AG09319 (cell line): ENCODE measurements at places on chromosomes 12 and 14.

GRCh38 chr12:75579552-75579951, 68.1 kb upstream of the KRR1 start:
- DNase-seq = no peak

DNA sequence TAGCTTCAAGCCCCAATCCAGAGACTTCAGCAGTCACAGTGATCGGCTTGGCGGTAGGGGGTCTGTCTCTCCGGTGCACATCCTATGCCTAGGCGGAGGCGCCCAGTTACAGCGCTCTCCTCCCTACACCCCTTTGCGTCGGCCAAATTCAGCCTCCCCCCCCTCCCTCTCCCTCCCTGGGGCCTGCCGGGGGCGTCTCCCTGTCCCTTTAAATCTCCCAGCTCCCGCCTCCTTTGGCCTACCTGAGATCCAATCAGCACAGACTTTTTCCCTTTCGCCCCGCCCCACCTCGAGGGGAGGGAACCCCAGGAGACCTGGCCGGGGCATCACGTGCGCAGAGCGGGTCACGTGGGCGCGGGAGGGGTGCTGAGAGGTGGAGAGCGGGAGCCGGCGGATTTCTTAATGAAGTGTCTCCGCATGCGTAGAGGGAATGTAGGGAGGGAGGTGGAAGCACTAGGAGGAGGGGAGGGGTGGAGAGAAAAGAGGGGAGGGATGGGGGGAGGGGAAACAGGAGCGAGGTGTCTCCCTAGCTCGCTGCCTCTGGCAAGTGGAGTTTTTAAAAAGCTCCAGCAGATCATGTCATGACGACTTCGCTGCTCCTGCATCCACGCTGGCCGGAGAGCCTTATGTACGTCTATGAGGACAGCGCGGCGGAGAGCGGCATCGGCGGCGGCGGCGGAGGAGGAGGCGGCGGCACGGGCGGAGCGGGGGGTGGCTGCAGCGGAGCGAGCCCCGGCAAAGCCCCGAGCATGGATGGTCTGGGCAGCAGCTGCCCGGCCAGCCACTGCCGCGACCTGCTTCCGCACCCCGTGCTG, at the start of gene HOXC13:
Gene HOXC13, plus strand, starts transcription at position 506 of the 815 bp plus-strand sequence. Its CDS starts 76 bp downstream, at position 582.
- DNase-seq = no peak

DNA sequence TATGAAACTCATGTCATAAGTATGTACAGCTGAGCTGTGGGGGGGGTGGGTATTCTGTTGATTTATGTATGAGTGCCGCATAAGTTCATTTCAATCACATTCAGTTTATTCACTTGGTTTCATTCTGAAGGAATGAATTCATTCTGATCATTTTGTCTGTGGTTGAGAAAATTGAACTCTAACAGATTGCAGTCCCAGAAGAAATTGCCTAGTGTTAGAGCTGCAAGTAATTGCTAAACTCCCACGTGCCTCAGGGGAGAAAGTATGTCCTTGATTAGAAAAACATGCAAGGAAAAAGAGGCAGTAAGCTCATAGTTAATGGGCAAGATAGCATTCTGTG, 442.4 kb upstream of the MGAT4C start:
- peak; percentile 59 for DNase-seq

GRCh38 chr12:127162307-127162706, 1104.7 kb upstream of the TMEM132C start:
- no peak for DNase-seq

DNA sequence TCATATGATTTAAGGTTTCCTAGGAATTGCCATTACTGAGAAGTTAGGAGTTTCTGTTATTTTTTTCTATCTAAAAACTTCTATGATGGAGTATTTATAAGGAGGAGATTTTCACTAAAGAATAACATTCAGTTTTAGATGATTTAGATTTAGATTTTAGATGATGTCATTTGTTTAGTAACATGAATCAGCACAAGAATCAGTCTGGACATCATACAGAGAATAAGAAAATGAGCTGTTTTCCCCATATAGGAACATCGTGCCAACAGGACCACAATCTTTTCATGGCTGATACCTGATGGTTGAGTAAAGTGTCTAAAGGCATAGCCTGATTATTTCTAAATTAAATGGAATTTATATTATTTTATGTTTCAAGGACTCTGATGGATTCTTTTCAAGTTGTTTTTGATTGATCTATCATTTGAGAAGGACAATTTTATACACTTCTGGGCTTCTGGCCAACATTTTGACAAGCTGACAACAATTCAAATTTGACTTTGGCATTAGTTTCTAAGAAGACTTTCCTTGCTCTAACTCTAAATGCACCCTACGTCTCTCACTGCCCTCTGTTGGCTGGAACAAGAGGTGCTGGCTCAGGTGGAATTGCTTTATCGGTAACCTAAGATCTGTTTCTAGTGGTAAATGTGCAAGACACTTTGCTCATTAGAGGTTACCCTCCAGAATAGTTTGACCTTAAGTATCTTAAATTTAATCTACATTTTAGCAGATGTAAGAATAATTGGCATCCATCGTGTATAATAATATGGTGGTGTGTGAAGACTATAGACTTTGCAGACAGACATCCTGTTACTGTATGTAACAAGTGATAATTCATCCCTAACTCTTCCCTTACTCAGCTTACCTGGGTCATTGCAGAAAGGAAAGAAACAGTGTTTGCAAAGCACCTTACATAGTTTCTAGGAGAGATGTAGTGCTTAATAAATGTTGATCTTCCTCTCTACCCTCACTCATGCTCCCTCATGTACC, 42.8 kb upstream of the CPSF6 start:
- DNase-seq = no peak

DNA sequence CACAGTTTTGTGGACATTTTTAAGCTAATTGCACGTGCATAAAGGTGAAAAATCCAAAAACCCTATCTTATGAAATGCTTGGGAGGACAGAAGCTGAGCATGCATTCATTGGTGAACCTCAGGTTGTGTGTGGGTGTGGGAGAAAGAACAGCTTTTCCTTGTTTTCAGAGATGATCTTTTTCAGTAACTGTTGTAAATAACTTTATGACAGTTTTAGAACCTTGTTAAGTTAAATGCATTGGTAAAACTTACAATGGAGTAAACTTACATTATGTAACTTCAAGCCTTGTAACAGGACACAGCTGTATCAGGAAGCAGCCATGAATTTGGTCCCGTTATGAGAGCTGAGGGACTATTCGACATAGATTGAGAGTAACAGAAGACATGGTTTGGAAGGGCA, 587.4 kb downstream of the GALC start:
- no peak for DNase-seq

GRCh38 chr14:77309131-77309530, 11.6 kb downstream of the POMT2 start:
- DNase-seq = no peak

DNA sequence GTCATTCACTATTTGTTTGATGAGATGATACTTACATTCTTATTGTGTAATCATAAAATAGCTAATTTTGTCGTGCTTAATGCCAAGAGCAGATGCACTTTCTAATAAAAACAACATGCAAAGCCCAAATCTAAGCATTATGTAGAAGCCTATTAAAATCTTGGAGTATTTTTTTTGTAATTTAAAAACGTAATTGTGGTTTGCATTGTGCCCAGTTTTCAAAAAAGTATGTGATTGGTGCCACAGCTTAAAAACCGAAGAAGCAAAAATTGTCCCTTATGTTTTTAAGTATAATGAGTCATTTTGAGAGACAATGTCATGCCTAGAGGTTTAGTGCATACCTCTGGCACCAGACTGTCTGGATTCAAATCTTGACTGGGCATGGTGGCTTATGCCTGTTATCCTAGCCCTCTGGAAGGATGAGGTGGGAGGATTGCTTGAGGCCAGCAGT, 464.8 kb upstream of the RGS6 start:
- DNase-seq = no peak

GRCh38 chr12:94644141-94644979, 6.0 kb downstream of the TMCC3 start:
- DNase-seq = peak; percentile 20

DNA sequence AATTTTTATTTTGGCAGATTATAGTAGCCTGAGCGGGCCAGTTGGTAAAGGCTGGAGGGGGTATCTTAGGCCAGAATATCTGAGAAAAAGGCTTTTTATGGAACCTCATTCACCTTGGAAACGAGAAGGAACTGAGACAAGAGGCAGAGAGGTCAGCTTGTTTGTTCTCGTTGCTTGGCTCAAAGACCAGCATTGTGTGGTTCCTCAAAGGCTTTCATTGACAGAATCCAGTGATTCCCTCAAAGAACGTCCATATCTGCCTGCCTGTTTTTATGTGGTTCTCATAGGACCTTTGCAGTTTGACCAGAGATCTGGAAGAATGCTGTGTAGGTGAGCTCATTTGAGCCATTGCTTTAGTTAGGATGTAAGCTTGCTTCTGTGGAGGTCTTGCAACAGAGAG, 117.3 kb downstream of the CFAP54 start:
- DNase-seq = no peak

- DNase-seq = no peak
These were observed 322.3 kb downstream of the DUSP6 start for GRCh38 chr12:89029961-89030360.

GRCh38 chr12:132506328-132507160, 16.6 kb downstream of the FBRSL1 start:
- peak; percentile 10 for DNase-seq

- DNase-seq = no peak
These were observed 56.6 kb downstream of the TRPV4 start for GRCh38 chr12:109776624-109777023.

GRCh38 chr12:15530361-15530760, 208.1 kb downstream of the PTPRO start:
- DNase-seq = no peak

- DNase-seq = no peak
These were observed 53.6 kb upstream of the EIF5 start for GRCh38 chr14:103280278-103280928.

DNA sequence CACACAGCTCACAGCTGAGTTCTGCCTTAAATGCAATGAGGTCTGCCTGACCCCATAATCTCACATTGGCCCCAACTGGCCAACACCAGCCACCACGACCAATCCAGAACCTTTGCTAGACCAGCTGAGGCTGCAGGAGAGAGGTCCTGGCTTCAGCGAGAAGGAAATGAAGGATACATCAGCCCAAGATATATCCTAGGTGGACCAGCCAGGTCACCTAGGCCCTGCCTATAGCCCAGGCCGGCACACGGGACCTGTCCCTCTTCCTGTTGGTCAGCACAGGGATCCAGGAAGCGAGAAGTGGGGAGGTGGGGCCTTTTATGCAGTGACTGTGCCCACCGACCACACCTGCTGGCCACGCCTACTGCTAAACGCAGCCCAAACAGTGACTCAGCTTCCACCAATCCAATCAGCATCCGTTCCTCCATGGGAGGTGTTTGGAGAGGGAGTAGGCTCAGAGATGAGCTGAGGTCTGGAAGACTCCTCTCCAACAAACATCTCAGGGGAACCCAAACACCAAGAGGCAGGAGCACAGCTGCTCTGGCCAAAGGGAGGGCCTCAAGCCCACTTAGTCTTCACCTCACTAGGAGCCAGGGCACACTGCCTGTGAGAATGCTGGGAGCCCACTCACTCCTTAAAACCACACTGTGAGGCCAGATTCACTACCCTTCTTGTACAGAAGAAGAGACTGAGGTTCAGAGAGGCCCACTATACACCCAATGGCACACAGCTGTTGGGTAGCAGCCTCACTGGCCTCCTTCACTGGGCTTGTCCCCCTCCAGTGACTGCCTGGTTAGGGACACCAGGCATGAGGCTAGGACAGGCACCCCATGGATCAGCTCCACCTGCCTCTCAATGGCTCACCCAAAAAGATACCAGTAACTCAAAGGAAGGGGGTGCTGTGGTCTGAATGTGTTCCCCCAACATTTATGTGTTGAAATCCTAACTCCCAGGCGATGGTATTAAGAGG, 51.3 kb upstream of the PPP2R5C start:
- no peak for DNase-seq

- peak; percentile 85 for DNase-seq
These were observed 61.2 kb upstream of the STXBP6 start for GRCh38 chr14:25111061-25111601.

DNA sequence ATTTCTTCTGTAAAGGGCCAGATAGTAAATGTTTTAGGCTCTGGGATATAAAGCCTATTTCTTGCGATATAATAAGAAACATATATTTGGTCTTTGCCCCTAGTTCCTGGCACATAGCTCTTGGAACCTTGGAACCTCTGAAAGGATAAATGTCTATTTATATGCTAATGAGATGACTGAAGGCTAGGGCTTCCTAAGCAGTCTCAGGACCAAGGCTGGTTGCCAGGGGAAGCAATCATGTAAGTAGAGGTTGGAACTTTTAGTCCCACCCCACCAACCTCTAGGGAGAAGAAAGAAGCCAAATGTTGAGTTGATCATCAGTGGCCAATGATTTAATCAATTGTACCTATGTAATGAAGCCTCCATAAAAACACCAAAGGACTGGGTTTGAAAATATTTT, 26.6 kb upstream of the NFYB start:
- DNase-seq = no peak

GRCh38 chr12:19066475-19067001, 63.0 kb upstream of the PLEKHA5 start:
- DNase-seq = no peak

GRCh38 chr12:6198051-6198450, 2.1 kb upstream of the CD9 start:
- no peak for DNase-seq
